ENCODE measurements at places on chromosomes 13 and 19. TPM values are rescaled to one million over a fixed set of nuclear protein-coding genes. Genes with fewer than 3 reads are reported as not detected.

DNA sequence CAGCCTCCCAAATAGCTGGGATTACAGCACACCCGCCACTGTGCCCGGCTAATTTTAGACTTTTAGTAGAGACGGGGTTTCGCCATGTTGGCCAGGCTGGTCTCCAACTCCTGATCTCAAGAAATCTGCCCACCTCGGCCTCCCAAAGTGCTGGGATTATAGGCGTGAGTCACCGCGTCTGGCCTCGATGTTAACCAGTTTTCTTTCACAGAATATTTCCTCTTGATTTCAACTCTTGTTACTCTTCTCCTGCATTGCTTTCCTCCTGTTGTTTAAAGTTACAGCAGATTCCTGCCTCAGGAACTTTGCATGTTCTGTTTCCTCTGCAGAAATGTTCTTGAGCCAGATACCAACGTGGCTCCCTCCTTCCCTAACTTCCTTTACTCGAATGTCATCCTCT is 3.7 kb upstream of the PEX11G start:
- no peaks in the 10 kb centered on the region for H3K36me3 ChIP-seq
- no peak overlapping the region for H3K4me3 ChIP-seq
- peaks cover 3% of the 10 kb centered on the region for H3K27me3 ChIP-seq
- H3K27ac ChIP-seq = peak overlapping the region; percentile 59
- H3K4me1 ChIP-seq = peaks cover 37% of the 10 kb centered on the region
- DNase-seq = no peak

GRCh38 chr13:29819143-29819542 is 31.3 kb downstream of the UBL3 start:
- no peaks in the 10 kb centered on the region for H3K27me3 ChIP-seq
- H3K4me1 ChIP-seq = peaks cover 40% of the 10 kb centered on the region
- no peaks in the 10 kb centered on the region for H3K36me3 ChIP-seq
- DNase-seq = no peak
- no peak overlapping the region for H3K4me3 ChIP-seq

DNA sequence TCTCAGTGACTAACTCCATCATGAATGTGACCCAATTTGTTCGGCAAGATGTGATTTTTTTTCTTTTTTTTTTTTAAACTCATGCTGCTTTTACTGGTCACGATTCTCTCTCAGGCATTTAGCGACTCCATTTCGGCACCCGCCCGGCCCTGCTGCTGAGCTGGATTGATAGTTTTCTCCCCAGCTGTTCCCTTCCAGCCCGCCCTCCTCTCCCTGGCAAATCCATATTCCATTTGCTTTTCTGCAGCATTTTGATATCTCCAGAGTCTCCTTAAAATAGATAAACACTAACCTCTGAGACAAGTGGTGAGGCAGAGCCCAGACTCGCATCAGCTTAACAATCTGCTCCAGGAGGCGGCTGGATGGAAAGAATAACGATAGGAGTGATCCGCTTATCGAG is 55.5 kb upstream of the KATNAL1 start:
- no peak overlapping the region for H3K27ac ChIP-seq
- no peak for DNase-seq
- H3K4me3 ChIP-seq = no peak overlapping the region
- H3K27me3 ChIP-seq = no peaks in the 10 kb centered on the region

GRCh38 chr19:49631014-49631588 is 8.8 kb downstream of the RRAS start:
- DNase-seq = no peak
- H3K4me1 ChIP-seq = peaks cover 15% of the 10 kb centered on the region
- peaks cover 17% of the 10 kb centered on the region for H3K27me3 ChIP-seq
- peak overlapping the region; percentile 61 for H3K4me3 ChIP-seq
- H3K27ac ChIP-seq = peak overlapping the region; percentile 83
- H3K36me3 ChIP-seq = peaks cover 6% of the 10 kb centered on the region

DNA sequence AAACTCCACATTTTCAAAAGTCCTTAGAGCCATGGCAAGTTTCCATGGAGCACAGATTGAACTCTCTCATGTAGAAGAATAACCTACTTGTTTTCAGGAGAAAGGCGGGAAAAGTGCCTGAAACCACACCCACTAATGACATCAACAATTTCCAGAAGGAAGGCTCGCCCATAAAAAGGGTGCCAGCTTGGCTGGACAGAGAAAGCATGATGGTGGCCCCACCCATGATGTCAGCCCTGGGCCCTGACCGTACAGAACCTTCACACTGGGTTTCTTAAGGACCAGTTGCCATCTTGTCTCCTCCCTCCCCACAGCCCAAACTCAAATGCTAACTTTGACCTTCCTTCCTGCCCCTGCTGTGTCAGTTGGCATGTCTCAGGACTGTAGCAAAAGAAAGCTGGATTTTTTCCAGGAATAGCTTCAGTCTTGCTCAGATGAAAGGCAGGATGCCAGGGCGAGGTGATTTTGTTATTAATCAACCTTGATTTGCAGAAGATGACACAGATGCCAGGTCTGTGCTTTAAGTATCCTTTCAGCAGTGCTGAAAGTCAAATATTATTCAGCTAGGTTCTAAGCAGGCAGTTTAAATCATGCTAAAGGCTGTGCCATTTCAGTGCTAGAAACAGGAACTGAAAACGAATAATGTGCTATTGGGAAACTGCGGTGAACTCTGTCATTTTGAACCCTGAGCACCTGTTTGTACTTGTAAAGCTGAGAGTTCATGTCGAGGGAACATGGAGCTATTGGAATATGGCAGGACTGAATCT is 89.5 kb upstream of the RFC3 start:
- no peak overlapping the region for H3K4me3 ChIP-seq
- DNase-seq = no peak
- no peaks in the 10 kb centered on the region for H3K27me3 ChIP-seq
- H3K4me1 ChIP-seq = peaks cover 14% of the 10 kb centered on the region
- no peak overlapping the region for H3K27ac ChIP-seq

- H3K27me3 ChIP-seq = no peaks in the 10 kb centered on the region
- H3K4me1 ChIP-seq = no peaks in the 10 kb centered on the region
- H3K36me3 ChIP-seq = no peaks in the 10 kb centered on the region
- H3K27ac ChIP-seq = no peak overlapping the region
Observed at GRCh38 chr19:19554074-19555023, 16.3 kb downstream of the CILP2 start.

DNA sequence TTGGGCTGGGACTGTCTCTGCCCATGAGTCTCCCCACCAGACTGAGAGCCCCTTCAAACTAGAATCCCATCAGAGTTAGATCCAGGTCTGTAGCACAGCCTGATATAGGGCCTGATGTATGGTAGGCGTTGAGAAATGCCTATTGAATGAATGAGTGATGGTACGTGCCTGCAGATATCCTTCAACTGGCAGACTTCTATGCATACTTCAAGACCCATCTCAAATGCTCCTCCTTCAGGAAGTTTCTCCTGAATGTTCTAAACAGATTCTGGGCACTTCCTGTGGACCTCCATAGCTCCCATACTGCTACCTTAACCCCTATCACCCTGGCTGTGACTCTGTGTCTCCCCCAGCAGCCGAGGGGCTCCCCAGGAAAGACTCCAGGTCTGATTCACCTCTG is 48.2 kb downstream of the KCNC3 start:
- H3K36me3 ChIP-seq = peaks cover 7% of the 10 kb centered on the region
- H3K27ac ChIP-seq = no peak overlapping the region
- no peaks in the 10 kb centered on the region for H3K4me1 ChIP-seq
- H3K4me3 ChIP-seq = no peak overlapping the region
- DNase-seq = no peak

GRCh38 chr13:28529836-28530235 is 34.9 kb upstream of the FLT1 start:
- no peak overlapping the region for H3K27ac ChIP-seq
- peak overlapping the region; percentile 44 for H3K4me3 ChIP-seq
- peaks cover 46% of the 10 kb centered on the region for H3K27me3 ChIP-seq

GRCh38 chr19:56507446-56508289 is at the start of gene ZNF471:
ZNF471 (plus strand) TSS chr19:56507855; CDS start chr19:56511572, 3,717 bp downstream.
- no peak within 1 kb of the TSS for H3K4me3 ChIP-seq
- no peaks in the 10 kb centered on the region for H3K4me1 ChIP-seq
- H3K27ac ChIP-seq = no peak within 1 kb of the TSS
- H3K27me3 ChIP-seq = no peaks in the 10 kb centered on the region
- H3K36me3 ChIP-seq = peaks cover 10% of the 10 kb centered on the region

DNA sequence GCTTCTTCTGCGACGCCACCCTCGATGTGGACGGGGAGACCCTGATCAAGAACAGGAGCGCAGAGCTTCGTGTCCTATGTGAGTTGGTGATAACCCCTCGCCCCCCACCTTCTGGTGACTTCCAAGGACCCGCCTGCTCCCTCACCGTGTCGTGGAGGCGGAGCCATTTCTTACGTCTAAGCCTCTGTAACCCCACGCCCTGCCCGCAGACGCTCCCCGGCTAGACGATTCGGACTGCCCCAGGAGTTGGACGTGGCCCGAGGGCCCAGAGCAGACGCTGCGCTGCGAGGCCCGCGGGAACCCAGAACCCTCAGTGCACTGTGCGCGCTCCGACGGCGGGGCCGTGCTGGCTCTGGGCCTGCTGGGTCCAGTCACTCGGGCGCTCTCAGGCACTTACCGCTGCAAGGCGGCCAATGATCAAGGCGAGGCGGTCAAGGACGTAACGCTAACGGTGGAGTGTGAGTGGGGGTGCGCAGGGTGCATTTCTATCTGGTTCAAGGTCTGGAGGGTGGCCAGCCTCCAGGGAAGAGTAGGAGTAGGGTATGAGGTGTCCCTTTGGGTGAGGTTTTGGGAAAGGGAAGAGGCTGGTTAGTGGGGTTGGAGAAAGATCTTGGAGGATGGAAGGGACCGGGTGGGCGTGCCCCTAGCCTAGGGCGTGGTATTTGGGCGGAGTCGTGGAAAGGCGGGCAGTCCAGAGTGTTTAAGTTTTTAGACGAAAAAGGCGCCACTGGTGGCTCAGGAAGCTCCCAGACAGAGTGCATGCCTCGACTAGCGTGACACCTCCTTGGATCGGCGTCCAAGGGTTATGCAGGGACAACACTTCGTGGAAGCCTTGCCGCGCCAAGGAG is 3.3 kb downstream of the ICAM5 start:
- peaks cover 27% of the 10 kb centered on the region for H3K4me1 ChIP-seq
- peak overlapping the region; percentile 59 for H3K4me3 ChIP-seq
- H3K36me3 ChIP-seq = no peaks in the 10 kb centered on the region
- DNase-seq = no peak
- peaks cover 98% of the 10 kb centered on the region for H3K27me3 ChIP-seq
- no peak overlapping the region for H3K27ac ChIP-seq

DNA sequence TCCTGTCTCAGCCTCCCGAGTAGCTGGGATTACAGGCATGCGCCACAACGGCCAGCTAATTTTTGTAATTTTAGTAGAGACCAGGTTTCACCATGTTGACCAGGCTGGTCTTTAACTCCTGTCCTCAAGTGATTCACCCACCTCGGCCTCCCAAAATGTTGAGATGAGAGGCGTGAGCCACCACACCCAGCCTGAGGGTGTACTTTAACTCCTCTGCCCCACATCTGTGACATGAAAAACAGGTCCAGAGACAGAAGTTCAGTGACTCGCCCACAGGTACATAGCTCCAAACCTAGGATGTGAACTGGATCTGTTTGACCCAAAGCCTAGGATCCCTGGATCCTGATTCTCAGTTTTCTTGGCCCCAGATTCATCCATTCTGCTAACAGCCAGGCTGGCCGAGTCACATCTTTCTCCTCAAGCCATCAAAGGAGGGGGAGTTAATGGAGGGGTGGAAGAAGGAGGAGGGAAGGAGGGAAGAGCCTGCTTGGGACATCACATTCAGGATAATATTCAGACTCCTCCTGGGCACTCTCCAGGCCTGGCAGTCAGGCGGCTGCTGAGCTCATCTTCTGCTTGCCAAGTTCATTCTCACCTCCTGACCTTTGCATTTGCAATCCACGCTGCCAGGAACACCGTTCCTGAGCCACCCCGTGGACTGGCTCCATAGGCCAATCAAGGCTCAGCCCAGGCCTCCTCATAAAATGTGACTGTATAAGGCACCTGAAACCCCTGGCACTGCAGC is 3.1 kb downstream of the SPC24 start:
- DNase-seq = no peak
- no peak overlapping the region for H3K27ac ChIP-seq
- peaks cover 3% of the 10 kb centered on the region for H3K36me3 ChIP-seq
- peaks cover 25% of the 10 kb centered on the region for H3K4me1 ChIP-seq
- H3K27me3 ChIP-seq = no peaks in the 10 kb centered on the region

- H3K4me1 ChIP-seq = no peaks in the 10 kb centered on the region
- no peak overlapping the region for H3K4me3 ChIP-seq
- no peaks in the 10 kb centered on the region for H3K27me3 ChIP-seq
- DNase-seq = no peak
- no peak overlapping the region for H3K27ac ChIP-seq
Observed at GRCh38 chr19:43485951-43486350, 18.6 kb downstream of the PHLDB3 start.

DNA sequence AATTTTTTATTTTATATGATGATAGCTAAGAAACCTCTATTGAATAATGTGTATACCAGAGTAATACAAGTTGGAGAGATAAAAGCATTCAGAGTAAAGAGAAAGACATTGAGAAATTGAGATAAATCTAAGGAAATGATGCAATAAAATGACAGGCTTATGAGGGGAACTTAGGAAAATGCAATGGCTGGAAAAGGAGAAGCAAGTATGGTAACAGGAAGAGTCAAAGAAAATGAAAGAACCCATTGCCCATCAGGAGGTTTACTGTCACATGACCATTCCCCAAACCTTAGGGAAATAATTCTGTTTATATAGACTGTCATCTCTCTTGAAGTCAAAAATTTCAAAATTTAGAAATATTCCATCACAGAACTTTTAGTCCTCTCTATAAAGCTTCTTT is 808.0 kb upstream of the PRR20A start:
- no peak overlapping the region for H3K27ac ChIP-seq
- no peaks in the 10 kb centered on the region for H3K4me1 ChIP-seq
- H3K27me3 ChIP-seq = no peaks in the 10 kb centered on the region
- H3K4me3 ChIP-seq = no peak overlapping the region
- H3K36me3 ChIP-seq = no peaks in the 10 kb centered on the region

- no peaks in the 10 kb centered on the region for H3K36me3 ChIP-seq
- no peak overlapping the region for H3K27ac ChIP-seq
- no peaks in the 10 kb centered on the region for H3K4me1 ChIP-seq
- no peak for DNase-seq
Observed at GRCh38 chr19:1466461-1467214, 12.4 kb downstream of the C19orf25 start.

DNA sequence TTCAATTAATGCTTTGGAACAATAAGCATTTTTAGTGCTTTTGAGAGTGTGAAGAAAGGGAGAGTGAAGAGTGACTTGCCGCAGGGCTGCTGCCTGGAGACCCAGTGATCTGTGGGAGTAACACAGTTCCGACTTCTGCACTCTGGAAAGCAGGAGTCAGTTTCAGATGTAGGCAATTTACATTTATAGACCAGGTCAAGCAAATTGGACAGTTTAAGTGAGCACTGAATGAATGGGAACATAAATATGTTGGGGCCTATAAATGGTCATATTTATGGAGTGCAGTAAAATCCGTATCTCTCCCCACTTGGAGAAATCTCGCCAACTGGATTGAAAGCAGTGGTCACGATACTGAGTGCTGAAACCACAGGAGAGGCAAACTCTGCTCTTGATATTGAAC is 9.4 kb upstream of the SHISA2 start:
- no peak overlapping the region for H3K4me3 ChIP-seq
- H3K27ac ChIP-seq = no peak overlapping the region
- peaks cover 8% of the 10 kb centered on the region for H3K27me3 ChIP-seq
- DNase-seq = no peak

IFI30 gene
- total RNA-seq = not detected

PSG5 gene
- total RNA-seq = not detected

TGFBR3L gene
- total RNA-seq = 0.44 TPM

All from neural crest cell (in vitro differentiated cells).